Stimulated activated CD4-positive, alpha-beta T cell treated with anti-CD3 and anti-CD28 coated beads, Interleukin-2, amount 100 ng/mL, for 24 hours (primary cell): ENCODE measurements at places on chromosomes 11 and 22.

DNA sequence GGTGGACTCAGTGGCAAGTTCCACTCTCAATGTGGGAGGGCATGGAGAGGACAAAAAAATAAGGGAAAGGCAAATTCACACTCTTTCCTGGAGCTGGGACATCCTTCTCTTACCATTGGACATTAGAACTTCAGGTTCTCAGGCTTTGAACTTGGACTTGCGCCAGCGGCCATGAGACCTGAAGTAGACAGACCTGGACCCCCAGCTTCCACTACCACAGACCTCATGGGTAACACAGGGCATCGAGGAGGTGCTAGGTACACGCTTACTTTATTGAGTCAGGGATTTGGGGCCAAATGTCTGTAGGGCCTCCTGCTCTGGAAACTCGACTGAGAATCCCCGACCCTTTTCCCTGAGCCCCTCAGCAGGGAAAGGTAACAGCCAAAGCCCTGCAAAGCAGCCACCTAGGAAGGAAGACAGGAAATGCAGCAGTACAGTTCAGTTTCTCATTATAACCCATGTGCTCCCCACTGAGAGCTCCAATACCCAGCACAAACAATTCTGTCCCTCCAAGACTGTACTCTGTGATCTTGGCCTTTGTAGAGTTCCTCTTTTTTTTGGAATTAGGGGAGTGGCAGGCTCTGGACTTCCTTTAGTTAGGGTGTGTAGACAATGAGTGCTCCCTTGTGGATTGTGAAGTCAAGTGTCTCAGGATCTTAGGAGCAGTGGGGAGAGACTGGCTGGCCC, 5.7 kb downstream of the CHRNA10 start:
- no peak for DNase-seq

DNA sequence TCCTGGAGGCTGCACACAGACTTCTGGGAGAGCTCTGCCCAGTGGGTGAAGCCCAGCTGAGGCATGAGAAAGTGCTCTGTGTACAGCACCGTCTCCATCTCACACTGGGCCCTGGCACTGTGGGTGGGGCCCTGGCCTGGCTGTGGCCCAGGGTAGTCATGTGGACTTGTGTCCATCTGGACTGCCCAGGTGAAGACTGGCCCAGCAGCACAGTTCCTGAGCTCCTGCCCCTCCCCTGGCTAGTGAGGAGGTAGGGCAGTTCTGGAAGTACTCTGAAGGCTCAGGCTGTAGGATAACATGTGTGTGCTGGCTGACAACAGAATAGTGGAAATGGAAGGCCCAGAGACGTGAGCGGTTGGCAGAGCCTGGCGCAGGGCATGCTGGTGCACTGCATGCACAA, 35.4 kb downstream of the RSPH14 start:
- no peak for DNase-seq

DNA sequence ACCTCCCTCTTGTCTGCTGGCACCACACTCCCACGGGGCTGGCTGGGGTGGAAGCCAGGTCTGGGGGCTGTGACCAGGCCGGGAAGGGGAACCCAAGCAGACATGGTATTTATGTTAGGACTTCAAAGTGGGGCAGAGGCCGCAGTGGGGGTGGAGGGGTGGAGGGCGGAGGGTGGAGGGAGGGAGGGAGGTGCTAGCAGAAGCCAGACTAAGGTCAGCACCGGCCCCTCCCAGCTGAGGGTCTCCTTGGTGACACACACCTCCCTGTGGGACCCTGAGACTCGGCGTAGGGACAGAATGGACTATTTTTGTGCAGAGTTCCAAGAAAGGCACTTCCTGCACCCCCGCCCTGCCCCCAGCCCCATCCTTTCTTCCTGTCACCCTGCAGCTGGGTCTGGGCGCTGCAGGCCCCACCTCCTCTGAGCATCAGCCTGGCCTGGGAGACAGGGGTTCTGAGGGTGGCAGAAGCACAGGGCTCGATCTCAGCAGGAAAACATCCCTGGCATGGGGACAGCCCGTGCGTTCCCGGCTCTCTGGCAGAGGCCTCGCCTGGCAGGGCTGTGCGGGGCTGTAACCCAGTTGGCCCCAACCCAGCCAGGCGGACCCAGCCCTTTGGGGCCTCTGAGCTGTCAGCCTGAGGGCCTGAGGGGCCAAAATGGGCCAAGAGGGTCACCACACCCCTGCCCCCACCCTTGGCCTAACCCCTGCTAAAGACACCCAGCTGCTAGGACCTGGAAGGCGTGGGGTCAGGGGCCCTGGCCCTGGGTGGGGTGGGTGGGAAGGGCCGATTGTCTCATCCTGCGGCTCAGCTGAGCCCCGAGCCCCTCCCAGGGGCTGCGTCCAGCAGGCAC, 9.6 kb upstream of the CD248 start:
- DNase-seq, result no peak

- no peak for DNase-seq
These were observed 44.7 kb upstream of the CXCR5 start for GRCh38 chr11:118838905-118839553.

GRCh38 chr22:44131989-44132685, 48.6 kb upstream of the PARVG start:
- no peak for DNase-seq

GRCh38 chr11:47394322-47395222, 13.8 kb upstream of the SLC39A13 start:
- peak; percentile 67 for DNase-seq

DNA sequence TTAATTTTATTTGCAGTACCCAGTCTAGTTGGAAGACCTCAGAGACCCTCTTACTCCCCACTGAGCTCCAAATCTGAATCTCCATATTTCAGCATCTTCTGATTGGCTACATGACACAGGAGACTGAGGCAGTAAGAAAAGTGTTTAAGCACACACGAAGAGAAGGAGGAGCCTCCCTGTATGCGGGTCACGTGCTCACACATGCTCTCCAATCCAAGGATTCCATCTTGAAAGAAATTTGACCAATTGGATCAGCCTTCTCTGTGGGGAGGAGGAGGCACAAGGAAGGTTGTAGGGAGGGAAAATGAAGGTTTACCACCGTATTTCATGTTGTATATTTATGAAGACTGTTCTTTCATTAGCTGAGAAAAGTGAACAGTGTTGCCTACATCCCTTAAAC, 1.2 kb downstream of the OR6T1 start:
- no peak for DNase-seq

DNA sequence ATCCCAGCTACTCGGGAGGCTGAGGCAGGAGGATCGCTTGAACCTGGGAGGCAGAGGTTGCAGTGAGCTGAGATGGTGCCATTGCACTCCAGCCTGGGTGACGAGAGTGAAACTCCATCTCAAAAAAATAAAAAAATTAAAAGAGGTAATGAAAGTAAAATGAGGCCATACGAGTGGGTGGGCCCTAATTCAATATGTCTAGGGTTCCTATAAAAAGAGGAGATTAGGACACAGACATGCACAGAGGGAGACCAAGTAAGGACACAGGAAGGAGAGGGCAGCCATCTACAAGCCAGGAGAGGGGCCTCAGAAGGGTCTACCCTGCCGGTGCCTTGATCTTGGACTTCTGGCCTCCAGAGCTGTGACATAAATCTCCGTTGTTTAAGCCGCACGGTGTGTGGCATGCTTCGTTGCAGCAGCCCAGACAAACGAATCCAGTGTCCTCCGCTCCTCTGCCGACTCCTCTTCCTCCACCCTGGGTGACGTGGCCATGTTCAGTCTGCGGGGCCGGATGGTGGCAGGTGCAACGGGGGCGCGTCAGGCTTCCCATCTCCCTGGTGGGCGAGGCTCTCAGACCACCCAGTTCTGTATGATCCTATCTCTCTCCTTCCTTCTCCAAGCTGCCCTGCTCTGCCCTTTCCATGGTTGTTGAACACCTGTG, 51.6 kb upstream of the PARVG start:
- no peak for DNase-seq

DNA sequence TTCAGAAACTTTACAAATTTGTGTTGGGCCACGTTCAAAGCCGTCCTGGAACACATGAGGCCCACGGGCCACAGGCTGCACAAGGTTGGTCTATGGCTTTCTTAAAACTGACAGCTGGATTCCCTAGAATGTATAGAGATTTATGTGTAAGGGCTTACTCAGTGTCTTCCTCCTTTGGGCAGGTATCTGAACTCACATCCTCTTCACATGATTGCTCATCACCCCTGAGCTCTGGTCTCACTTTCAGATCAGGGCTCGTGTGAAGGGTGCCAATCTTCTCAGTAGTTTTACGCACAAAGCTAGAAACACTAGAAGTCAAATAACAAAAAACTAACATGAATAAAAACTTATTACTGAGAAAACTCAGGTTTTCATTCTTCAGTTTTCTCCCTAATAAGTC, 27.1 kb downstream of the HPS5 start:
- no peak for DNase-seq

DNA sequence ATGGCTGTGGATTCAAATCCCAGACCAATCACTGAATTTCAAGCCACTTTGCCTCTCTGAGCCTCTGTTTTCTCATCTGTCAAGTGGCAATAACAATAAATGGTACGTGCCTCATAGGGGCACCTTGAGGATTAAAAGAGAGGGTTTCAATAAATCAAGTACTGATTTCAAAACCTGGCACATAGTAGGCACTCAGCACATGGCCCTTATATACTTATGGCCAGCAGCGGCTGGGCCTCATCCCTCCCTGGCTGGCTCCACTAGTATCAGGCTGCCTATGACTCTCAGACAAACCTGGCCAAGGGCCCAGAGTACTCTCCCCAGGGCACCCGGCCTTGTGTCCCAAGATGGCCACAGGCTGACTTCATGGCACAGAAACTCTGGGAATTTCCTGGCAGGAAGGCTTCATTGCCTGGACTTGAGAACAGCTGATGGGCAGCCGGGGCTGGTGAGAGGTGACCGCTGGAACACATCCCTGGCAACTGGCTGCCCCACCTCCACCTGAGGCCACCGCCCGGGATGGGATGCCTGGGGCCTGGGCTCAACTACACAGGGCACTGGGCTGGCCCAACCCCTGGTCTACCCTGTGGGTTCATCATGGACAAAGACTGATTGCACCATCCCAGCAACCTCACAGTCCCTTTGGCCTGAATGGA, 3.4 kb downstream of the FADS3 start:
- DNase-seq, result no peak

DNA sequence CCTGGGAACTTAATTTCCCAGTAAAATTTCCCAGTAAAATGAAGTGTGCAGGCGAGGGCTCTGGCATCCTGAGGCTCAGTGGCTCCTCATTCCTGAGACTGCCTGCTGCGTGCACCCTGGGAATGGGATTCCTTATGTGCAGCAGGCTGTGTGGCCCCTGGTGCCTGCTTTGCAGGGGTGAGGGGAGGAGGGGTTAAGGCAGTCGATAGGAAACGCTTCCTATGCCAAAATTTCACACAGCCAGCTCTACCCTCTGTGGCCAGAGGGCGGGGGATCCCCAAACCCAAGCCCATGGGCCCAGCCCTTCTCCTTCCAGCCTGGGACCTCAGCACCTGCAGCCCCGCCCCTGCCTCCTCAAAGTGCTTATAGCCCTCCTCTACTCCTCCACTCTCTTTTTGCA, 12.1 kb upstream of the BAIAP2L2 start:
- DNase-seq, result no peak

DNA sequence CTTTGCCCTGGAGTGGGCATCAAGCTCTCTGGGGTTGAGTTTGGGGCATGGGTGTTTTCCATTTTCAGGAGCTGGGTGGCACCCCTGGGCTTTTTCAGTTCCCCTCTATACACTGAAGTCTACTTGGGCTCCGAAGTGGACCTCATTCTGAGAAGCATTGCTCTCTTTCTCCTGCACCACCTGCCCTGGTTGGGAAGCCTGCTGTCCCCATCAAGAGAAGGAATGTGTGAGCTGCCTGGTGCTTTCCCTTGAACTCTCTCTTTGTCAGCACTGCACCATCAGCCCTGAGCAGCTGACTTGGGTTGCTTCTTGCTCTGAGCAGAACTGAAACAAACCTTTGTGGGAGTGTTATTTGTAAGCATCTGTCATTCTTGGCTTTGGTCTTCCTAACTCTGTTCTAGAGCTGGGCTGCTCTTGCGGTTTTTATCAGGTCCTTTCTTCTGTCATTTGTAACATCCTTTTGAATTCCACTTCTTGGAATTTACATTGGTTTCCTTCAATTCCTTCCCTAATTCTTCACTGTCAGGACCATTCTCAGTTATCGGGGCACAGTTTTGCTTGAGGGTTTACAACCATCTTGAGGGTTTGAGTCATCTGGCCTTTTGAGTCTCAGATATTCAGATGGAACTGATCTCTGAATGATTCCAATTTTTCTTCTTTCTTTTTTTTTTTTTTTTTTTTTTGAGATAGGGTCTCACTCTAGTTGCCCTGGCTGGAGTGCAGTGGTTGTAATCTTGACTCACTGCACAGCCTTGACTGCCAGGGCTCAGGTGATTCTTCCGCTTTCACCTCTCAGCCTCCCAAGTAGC, 20.5 kb downstream of the UBE2L3 start:
- peak; percentile 58 for DNase-seq

DNA sequence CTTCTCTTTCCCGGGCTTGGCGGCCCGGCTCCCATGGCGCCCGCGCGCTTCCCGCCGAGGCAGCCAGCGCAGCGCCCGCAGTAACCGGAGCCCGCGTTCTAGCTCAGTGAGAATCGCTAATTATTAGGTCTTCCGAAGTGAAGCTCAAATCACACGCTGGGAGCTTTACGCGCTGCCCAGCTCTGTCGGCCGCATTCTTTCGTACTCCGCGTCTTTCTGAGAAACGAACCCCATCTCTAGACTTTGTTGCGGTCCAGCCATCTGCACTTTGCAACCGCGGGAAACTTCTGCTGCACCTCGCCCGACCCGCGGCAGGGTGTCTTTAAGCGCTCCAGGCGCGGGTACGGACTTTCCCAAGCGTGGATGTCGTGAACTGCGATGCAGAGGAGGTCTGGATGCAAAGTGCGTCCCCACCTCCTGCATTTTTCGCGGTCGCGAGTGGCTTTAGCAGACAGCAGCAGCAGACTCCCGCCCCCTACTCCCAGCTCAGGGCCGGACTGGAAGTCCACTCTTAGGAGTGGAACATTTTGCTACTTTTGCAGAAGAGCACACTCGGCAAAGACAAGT, 6.0 kb upstream of the PAX6 start:
- DNase-seq, result no peak

DNA sequence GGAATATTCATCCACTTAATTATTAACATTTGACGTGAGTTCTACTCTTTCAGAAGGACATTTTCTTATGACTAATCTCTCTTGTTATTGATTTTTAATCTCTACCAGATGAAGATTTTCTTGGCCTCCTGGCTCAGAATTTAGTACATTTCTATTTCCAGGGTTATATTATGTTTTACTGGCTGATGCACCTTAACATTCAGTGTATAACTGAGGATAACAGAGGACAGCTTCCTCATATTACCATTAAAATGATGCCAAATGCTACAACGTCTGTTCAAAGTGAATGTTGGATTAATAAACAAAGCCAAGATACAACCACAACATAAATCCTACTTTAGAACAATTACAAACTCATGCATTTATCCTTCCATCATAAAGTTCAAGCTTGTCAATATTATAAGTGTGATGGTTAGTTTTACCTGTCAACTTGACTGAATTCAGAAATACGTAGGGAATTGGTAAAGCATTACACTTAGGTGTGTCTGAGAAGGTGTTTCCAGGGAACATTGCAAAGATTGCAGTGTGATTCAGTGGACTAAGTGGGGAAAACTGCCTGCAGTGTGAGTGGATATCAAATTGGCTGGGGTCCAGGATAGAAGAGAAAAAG, 485.2 kb downstream of the LRRC4C start:
- no peak for DNase-seq

DNA sequence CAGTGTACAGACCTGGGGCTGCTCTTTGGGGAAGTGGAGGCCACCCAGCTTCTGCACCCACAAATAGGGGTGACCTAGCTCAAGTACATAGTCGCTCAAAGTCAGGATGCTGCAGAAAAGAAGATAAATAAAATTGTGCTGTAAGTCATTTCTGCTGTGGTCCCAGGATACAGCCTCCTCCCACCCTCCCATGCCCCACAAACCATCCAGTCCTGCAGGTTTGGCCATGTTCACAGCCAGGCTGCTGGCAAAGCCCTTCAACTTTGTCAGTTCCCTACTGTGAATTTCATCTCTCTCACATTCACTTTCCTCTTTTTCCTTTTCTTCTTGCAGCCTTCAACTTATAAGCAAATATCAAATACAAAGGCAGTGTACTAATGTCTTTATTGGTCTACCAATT, 33.6 kb downstream of the THOC5 start:
- DNase-seq, result no peak
